ENCODE measurements at places on chromosomes 11 and 22.

- peak; percentile 52 for DNase-seq
These were observed 97.5 kb downstream of the TSPAN18 start for GRCh38 chr11:44824300-44824704.

GRCh38 chr22:43921370-43921769 lies 2.2 kb upstream of the PNPLA3 start:
- DNase-seq: peak; percentile 55

DNA sequence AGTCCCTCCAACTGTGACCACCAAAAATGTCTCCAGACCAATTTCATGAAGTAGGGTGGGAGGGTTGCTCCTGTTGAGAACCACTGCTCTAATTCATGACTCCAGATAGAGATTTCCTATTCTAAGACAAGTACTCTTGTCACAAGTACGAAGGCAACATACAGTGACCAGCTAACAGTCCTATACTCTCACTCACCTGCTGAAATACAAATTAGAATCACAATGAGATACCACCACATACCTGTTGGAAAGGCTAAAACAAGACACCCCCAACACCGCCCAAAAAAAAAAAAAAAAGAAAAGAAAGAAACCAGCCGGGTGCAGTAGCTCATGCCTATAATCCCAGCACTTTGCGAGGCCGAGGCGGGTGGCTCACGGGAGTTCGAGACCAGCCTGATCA lies 310.5 kb downstream of the SWAP70 start:
- no peak for DNase-seq

DNA sequence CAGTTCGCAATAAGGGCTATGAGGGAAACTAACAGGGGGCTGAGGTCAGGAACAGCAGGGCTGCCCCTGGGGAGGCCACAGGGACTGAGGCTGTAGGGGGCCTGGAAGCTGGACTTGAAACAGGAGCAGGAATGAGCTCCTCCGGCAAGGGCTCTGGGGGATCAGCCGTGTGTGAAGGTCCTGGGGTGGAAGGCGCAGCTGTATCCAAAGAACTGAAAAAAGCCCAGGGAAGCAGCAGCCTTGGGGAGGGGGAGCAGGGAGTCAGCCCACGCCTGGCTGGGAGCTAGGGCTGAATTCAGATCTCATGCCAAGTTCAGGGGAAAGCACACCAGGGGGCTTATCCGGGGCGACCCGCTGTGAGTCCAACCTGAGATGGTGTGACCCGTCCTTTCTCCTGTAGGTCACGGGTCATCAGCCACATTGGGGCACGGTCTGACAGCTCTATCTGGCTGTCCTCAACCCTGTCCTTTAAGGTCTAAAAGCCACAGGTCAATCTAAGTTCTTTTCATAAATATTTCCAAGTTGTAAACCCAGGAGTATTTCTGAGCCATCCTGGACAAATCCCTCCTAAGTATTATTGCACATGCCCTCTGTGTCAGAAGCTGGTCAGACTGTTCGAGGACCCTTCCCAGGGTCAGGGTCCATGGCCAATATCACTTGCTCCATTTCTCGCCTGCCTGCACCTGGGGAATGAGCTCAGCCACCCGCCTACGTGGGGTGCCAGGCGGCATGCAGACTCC lies 18.0 kb downstream of the TP53AIP1 start:
- DNase-seq: no peak

DNA sequence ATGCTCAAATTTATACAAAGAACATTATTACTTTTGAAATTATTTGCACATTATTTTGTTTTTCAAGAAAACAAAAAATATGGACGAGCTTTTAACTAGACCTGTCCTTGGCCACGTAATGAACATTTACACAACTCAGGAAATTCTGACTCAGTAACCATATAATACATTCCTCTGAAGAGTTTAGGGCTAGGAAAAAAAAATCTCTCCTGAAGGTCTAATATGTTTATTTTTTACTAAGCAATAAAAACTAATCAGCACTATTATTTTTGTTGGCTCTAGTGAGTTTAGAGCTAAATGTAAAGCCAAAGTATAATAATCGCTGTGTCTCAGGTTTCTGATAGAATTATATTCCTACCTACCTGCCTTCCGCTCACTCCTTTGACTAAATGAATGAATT lies 187.5 kb downstream of the SWAP70 start:
- peak; percentile 64 for DNase-seq

All from lung microvascular endothelial cell (primary cell).